ENCODE measurements at places on chromosomes 2 and 18. TPM values are rescaled to one million over a fixed set of nuclear protein-coding genes. Genes with fewer than 3 reads are reported as not detected.

DNA sequence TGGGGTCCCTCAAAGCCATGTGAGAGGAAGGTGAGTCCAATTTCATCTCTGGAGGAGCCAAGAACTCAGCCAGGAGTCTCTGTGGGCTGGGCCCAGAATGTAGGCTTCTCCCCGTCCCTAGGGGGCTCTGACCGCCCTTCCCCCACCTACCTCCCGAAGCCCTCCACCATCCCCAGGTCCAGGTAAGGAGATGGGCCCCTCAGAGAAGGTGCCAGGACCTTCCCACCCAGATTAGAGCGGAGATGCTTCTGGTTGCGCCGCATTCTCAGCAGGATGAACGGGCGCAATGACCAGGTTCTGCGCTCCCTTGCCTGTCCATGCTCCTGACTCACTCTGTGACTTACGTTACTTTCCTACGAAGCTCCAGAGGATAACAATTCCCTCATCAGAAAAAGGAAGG lies 23.0 kb downstream of the ST8SIA5 start:
- no peak for DNase-seq

DNA sequence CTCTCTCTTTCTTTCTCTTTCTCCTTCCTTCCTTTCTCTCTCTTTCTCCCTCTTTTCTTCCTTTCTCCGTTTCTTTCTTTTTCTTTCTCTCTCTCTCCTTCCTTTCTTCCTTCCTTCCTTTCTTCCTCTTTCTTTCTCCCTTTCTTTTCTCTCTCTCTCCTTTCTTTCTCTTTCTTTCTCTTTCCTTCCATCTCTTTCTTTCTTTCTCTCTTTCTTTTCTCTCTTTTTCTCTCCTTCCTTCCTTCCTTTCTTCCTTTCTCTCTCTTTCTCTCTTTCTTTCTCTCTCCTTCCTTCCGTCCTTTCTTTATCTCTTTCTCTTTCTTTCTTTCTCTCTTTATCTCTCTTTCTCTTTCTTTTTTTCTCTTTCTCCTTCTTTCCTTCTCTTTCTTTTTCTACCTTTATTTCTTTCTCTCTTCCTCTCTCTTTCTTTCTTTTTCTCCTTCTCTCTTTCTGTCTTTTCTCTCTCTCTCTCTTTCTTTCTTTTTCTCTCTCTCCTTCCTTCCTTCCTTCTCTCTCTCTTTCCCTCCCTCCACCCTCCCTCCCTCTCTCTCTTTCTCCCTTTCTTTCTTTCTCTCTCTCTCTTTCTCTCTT lies 32.3 kb upstream of the ODC1 start:
- DNase-seq = no peak

GRCh38 chr2:27705851-27706622 lies 42.3 kb downstream of the SLC4A1AP start:
- no peak for DNase-seq

The LAMA1 gene
- 1.8 TPM for total RNA-seq

DNA sequence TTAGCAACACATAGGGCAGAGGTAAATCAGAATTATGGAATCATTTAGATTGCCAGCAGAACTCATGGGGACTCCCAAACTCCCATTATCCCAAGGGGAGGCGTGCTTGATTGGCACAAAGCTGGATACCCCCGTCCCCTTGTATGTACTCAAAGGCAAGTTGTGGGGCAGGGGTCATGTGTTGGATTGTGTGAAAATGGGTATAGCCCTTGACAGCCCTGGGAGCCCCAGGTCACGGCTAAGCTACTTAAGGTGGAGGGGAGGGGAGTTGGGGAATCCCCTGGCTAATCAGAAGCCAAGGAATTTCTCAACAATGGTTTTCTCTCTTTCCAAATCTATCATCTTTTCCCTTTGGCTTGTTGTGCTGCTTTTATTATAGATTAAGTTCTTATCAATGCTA lies 32.7 kb downstream of the CLIP4 start:
- no peak for DNase-seq

The AGXT gene
- not detected for total RNA-seq

DNA sequence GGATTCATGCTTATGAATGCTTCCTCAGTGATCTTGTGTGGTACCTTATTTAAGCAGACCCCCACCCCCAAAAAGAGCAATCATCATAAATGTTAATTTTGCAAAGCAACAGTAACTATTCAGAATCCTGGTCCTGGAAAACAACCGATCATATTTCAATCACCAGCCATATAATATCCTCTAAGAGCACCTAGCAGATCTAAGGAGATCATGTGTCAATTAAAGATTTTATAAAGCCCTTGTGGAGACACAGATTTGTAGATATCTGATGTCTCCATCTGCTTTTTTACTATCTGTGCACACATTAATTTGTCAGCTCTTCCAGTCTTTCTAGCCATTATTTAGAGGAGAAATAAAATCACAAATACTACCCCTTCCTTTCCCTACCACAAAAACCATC lies 423.7 kb downstream of the TGIF1 start:
- no peak for DNase-seq
